ENCODE measurements at places on chromosomes 12 and 14.

GRCh38 chr14:69370061-69370460 lies 28.0 kb downstream of the ERH start:
- no peak for DNase-seq

DNA sequence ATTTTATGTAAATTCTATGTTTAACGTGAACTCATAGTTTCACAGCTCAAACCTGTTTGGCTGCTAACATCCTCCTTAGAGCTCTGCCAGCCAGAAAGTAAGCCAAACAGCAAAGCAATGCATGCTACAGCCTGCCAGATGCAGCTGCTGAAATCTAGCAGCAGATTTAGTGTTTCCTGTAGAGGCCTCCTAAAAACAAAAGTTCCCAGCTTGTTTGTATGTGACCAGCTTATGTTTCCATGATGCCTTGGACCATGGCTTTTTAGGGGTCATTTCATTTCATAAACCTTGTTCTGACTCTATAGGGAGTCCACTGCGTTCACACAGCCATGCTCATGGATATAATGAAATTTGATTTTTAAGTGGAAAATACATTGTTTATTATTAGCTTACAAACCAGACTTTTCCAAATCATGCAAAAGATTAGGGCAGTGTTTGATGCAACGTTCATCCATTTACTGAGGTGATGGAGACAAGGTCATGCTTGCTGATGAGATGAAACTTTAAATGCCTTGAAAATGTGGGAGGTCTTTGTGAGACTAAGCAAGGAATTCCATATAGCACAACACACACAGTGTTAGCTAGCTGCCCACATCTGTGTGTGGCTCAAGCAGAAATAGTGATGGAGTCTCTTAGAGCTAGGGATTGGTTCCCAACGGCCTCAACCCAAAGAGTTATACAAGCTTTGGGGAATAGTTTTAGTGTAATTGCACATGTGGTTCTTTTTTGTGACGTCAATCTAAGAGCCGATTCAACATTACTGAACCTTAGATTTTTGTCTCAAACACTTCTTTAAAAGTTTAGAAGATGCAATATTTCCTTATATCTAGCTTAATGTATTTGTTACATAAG lies 157.5 kb upstream of the LRIG3 start:
- DNase-seq = no peak

- peak; percentile 80 for DNase-seq
These were observed 144.0 kb upstream of the PLEKHG7 start for GRCh38 chr12:92558806-92559205.

DNA sequence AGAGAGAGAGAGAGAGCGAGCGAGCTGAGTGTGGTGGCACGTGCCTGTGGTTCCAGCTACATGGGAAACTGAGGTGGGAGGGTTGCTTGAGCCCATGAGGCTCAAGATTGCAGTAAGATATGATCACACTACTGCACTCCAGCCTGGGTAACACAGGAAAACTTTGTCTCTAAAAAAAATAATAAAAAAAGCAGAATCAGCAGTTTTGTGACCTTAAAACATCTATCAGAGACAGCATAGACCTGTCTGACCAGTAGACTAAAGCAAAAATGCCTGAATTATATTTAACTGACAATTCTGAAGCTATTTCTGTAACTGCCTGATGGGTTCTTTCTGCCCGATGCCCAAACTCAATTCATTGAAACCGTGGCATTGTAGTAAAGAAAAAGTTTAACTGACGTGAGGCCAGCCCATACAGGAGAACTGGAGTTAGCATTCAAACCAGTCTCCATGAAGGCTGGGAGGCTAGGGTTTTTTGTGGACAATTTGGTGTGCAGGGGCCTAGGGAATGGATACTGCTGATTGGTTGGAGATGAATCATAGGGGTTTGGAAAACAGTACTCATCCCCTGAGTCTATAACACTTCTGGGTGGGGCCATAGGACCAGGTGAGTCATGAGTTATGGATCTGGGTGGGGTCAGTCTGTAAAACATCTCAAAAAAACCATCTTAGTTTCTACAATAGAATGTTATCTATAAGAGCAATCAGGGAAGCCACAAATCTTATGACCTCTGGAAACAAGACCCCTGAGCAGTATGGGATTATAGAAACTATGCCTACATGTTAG lies 8.0 kb upstream of the RASSF8 start:
- peak; percentile 70 for DNase-seq

GRCh38 chr12:50573271-50573670 lies 68.5 kb downstream of the DIP2B start:
- DNase-seq = no peak

DNA sequence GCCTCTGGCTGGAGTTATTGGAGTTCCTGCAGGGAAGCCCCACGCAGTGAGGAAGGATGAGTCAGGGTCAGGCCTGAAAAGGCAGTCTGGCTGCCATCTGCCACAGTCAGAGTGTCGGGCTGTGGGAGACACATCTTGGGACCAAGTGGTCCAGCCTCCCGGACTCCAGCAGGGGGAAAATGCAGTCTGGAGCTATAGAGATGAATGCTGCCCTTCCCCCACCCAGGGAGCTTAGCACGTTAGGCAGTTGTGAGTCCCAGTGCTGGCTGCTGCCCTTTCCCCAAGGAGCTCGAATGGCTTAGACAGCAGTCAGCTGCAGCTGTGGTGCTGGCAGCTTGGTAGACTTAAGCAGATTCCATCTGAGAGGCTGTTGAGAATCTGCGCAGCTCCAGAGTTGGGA lies 8.2 kb upstream of the NTS start:
- DNase-seq = peak; percentile 22

GRCh38 chr14:104187931-104188726 lies 49.7 kb downstream of the KIF26A start:
- no peak for DNase-seq

DNA sequence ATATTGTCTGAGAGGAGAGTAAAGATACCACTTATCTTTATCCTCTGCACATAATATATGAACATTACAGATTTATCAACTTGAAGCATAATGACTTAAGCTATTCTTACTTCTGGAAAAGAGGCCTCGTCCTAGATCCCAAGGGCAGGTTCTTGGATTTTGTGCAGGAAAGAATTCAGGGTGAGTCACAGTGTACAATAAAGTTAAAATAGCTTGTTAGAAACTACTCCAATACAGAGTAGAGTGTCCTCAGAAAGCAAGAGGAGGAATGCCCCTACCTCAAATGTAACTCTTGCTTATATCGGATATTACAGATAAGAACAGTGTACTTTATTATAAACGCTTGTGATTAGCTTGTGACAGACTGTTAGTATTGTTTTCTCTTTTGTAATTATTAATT lies 41.9 kb upstream of the ABCC9 start:
- no peak for DNase-seq

DNA sequence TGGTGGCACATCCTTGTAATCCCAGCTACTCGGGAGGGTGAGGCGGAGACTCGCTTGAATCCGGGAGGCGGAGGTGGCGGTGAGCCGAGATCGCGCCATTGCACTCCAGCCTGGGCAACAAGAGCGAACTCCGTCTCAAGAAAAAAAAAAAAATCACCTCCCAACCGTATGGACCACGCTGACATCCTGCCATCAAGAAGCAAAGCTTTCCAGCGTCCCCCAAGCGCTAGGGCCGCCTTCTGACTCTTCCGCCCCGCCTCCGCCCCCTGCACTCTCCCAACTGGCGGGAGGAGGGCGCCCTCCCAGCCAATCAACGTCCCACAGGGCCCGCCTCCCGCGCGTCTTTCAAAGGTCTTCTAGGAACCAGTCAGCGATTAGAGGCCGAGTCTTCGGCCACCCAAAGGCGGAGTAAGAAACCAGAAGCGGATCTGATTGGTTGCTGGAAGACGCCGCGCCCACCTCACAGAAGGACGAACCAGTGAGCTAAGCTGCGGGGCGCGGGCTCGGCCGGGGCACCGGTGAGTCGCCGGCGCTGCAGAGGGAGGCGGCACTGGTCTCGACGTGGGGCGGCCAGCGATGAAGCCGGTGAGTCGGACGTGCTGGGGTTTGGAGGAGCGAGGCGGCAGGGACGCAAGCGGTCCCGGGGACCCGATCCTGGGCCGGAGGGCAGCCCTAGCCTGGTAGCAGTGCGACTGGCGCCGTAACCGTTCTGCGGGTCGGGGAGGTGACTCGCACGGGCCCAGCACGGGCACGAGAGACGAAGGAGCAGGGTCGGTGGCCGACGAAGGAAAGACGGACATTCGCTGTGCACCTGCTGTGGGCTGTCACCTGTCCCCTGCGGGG lies at the start of gene CDKN3:
Gene CDKN3, plus strand, starts transcription at position 515 of the 843 bp plus-strand sequence. Its CDS starts 62 bp downstream, at position 577.
- peak; percentile 99 for DNase-seq

DNA sequence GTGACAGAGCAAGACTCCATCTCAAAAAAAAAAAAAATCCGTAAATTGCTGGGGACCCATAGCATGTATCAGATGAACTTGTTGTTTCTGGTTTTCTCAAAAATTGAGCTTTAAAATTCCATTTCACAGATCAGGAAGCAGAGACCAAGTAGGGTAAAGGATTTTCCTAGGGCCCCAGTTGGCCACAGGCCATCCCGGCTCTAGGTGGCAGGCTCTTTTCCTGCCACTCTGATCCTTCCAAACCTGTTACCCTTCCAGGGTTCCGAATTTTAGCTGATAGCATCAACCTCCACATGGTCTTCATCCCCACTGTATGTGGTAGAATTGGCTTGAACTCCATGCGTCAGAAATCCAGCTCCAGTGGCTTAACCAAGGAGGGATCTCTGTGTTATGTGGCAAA lies 36.1 kb upstream of the BDKRB2 start:
- no peak for DNase-seq

DNA sequence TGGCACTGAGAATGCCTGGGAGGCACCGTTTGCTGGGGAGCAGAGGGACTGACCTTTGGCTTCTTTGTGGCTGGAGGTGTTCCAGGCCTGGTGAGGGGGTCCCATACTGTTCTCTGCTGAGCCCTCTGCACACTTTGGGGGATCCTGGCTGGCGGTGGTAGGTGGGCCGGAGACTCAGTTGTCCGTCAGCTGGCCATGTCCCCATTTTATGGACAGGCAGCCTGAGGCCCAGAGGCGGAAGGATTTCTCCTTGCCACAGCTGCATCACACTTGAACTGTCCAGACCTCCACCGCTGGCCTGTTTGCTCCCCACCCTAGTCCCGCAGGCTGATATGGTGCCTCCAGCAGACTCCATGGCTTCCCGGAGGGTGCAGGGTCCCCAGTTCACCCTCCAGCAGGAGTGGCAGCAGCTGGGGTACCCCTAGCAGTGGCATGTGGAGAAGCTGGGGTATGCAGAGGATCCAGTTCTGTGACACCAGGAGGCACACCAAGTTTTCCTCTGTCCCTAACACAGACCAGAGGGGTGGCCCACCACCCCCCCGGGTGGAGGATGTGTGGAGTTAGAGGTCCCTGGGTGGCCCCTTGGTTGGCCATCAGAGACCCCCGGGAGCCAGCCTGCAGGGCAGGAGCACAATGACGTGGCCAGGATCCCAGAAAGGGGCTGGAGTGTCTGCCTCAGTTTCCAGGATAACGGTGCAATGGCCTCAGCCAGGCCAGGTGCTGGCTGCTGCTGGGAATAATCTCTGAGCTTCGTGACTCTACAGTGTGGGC lies 14.8 kb downstream of the SLC25A29 start:
- DNase-seq = no peak

DNA sequence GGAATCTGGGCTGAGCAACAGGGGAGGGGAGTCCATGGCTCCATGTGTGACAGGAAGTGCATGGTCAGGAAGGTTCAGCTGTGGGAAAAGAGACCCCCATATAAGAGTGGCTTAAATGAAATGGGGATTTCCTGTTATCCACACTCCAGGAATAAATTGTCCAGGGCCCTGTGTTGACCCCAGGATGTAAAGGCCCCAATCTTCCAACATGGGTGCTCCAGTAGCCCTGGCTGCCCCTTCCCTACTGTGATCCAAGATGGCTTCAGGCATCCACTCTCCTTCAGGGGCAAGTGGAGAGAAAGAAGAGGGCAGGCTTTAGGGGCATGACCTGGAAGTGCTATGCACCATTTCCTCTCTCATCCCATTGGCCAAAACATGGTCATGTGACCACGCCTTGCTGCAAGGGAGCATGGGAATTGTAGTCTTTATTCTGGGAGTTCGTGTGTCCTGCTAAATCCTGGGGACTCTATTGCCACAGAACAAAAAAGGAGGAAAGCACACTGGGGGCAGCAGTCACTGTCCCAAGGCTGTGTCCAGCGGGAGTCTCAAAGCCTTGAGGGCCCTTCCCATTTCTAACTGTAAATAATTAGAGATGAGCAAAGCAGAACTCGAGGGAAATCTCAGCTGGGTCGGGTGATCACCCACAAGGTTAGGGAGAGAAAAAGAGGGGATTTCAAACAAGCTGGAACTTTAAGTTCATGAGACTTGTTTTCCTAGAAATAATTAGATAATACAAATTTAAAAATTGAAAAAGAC lies 289.2 kb downstream of the ADGRD1 start:
- peak; percentile 2 for DNase-seq

DNA sequence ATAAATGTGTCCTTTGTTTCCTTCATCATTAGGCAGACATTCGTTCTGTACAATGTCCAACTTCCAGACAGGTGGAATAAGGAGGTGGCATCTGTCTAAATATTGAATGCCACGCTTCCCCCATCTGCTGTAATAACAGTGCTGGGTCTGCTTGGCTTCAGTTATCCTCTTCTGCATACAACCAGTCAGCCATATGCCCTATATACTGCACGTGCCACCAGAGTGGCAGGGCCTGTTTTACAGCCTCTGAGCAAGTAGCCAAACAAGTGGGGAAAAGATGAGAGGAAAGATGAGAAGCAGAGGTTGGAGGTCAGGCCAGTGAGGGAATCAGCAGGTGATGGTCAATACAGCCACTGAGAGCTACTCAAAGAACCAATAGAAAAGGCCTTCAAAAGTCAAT lies 55.4 kb downstream of the OTX2 start:
- no peak for DNase-seq

GRCh38 chr14:94880106-94880505 lies 110.2 kb upstream of the GSC start:
- no peak for DNase-seq

GRCh38 chr12:27534765-27535161 lies 10.8 kb downstream of the PPFIBP1 start:
- DNase-seq = no peak

- no peak for DNase-seq
These were observed 1314.6 kb upstream of the TMEM132C start for GRCh38 chr12:126952096-126953007.

- DNase-seq = peak; percentile 86
These were observed at the start of gene GLT8D2 for GRCh38 chr12:104049903-104050356. GLT8D2 (minus strand) TSS chr12:104050187; CDS start chr12:104019648, 30,539 bp downstream.

- DNase-seq = no peak
These were observed 20.8 kb downstream of the PSMA3 start for GRCh38 chr14:58265401-58265800.

DNA sequence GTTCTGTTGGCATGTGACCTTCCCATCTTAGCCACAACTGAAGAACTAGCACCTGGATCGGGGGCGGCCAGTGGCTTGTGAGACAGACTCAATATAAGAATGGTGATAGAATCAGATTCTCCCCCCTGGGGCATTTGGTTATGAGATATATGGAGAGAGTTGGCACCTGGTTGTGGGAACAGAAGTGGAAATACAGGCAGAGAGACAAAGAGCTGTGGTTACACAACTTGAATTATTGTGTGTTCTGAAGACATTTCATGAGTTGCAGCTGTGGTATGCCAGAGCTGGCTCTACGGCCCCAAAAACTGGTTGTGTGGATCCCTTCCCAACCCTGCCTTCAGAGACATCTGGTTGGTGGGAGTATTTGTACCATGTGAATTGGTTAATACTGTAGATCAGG lies 2.9 kb upstream of the MSRB3 start:
- peak; percentile 23 for DNase-seq

GRCh38 chr12:83864054-83864453 lies 1048.5 kb downstream of the SLC6A15 start:
- DNase-seq = no peak

Measured in fibroblast of mammary gland (primary cell).